Cerebellar cortex (tissue), 1 donor: ENCODE measurements at places on chromosomes 12 and 14.

DNA sequence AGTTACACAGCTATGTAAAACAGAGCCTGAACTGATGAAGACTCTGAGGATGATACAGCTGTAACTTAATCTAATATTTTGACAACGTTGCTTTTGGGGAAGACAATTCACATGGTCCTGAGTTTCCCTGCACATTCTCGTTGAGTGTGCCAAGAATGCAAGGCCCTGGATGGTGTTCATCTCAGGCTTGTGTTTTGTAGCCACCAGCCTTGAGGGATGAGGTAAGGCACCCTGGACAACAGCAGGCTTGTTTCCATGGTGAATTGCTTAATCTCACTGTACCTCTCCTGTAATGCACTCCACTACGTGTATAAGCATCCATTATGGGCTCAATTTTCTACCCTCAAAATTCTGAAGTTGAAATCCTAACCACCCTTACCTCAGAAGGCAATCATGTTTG, 2.1 kb downstream of the CATSPERB start:
- DNase-seq, result no peak

GRCh38 chr14:100078216-100078803, 13.1 kb downstream of the EVL start:
- peak; percentile 24 for DNase-seq

DNA sequence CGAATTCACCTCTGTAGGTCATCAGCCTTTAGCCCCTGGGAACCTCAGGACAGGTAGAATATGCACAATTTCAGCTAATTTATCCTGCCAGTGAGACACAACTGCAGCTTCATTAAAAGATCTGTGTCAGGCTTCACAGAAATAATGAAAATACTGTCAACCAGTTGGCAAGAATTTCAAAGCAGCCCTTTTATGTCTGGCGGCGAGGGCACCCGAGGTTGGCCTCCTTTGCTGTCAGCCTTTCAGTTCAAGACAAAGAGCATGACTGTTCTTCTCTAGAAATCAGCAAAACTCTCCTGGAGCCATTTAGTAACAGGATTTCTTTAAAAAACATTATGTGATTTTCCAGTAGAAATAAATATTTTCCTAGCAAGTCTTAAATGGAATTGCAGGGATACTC, 75.9 kb downstream of the BBS10 start:
- peak; percentile 5 for DNase-seq

DNA sequence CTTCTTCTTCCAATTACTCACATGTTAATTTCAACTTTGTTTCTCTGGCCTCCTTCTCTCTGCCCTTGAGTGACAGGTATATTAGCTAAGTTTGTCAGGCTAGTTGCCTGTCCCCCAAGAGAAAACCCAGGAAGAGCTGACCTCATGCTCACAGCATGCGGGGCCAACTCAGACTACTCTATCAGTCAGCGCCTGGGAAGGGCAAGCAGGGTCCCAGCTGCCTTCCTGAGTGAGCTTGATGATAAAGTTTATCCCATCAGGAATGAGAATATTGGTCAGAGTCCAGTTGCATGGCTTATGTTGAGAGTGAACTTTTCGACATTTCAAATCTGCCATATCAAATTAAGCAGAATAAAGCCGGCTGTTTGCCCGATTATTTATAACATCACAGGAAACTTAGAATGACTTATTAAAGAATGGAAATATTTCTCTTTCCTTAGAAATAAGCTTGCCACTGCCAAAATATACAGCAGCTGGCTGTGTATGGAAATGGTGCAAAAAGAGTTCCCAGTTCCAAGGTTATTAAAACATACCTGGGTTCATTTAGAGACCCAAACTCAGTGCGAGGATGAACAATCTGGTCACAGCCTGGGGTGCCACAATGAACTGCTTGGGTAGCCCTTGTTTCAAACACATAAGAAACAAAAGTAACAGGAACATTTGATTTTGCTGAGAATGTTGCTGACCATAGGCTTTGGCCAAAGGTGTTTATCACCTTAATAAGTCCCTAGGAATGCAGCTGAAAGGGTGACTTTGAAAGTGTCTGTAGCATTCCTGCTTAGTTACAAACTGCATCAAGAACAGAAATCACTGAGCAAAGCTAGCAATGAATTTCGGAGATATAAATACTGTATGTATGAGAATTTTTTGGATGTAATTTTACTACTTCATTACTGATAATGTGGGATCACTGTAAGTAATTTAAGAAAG, 1553.8 kb upstream of the FLRT2 start:
- no peak for DNase-seq

GRCh38 chr14:66008631-66009030, 477.5 kb upstream of the CCDC196 start:
- no peak for DNase-seq

DNA sequence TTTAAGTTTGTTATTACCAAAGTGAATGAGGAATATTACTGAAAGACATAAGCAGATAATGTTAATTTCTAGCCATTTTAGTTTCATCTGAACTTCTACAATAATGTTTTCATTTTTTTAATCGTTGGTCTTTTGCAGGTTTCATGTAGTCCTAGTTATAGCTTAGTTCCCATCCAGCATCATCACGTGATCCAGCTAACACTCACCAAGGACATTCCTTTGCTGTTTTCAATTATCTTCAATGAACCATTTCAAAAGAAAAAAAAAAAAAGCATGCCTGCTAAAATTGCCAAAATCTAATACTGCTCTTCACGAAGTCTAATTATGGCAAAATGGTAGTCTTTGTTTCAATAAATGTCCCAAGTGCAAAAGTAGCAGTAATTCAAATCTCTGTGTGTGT, 187.7 kb upstream of the ATXN7L3B start:
- DNase-seq, result no peak

DNA sequence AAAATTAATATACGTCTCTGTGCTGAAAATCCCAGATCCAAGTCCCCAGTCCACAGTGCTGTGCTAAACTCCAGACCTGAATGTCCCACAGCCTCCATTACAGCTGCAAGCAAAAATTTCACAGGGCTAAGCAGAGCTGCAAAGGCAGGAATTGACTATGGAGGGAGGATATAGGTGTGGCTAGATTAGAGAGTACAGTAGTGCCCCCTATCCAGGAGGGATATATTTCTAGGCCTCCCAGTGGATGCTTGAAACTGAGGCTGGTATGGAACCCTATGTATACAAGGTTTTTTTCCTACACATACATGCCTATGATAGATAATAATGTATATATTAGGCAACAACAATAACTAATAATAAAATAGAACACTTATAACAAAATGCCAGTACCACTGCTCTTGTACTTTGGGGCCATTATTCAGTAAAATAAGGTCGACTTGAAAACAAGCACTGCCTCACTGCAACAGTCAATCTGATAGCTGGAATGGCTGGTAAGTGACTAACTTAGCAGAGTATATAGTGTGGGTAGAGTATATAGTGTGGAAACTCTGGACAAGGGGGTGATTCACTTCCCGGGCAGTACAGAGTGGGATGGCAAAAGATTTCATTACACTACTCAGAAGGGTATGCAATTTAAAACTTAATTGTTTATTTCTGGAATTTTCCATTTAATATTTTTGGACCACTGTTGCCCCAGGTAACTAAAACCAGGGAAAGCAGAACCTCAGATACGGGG, 82.7 kb downstream of the C14orf132 start:
- no peak for DNase-seq

DNA sequence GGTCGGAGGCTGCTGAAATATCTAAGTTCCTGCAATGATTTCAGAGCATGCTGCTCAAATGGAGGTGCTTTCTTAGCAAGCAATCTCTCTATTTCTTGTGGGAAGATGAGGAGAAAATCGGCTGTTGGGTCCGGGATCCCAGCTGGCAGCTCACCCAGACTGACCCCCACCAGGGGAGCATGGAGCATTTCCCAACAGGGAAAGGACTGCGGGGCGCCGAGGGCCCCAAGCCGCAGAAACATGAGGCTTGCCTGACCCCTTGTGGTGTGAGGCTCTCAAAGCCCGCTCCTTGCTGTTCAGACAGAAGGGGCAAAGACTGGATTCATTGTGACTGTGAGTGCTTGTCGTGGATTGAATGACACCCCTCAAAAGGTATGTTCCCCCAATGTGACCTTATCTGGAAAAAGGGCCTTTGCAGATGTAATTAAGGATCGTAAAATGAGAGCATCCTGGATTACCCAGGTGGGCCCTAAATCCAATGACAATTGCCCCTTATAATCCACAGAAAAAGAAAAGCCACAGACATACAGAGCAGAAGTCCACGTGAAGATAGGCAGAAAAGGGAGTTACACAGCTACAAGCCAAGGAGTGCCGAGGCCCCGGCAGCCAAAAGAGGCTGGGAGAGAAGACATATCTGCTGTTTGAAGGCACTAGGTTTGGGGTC, 116.3 kb upstream of the VASH1 start:
- peak; percentile 20 for DNase-seq

DNA sequence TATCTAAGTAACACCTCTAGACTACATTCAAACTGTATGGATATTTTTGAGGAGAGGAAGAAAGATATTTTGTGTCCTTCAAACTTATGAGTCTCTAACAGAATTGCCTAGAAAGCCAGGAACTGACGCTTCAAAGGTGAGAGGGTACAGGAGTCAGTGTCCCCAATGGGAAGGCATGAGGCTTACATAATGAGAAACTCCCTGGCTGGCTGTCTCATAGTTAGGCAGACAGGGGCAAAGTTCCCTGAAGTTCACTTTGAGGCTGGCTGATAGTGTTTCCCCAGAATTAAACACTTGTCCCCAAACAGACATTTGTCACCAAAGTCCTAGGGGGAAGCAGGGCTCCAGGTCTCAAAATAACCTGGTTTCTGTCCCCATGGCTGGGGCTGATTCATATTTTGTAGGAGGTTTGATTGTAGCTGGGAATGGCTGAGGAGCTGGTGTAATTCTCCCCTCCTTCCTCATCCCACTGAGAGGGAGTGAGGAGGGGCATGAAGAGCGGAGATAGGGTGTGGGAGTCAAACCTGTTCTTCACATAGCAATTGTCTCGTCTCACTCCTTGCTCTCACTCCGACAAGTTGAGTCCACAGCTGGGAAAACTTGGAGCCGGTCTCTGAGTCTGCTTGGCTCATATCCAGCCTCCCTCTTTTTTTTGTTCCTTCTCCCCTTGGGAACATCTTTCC, 56.4 kb upstream of the CISTR start:
- no peak for DNase-seq

- DNase-seq, result no peak
Measured at GRCh38 chr14:77622366-77622961, 6.0 kb upstream of the SPTLC2 start.

DNA sequence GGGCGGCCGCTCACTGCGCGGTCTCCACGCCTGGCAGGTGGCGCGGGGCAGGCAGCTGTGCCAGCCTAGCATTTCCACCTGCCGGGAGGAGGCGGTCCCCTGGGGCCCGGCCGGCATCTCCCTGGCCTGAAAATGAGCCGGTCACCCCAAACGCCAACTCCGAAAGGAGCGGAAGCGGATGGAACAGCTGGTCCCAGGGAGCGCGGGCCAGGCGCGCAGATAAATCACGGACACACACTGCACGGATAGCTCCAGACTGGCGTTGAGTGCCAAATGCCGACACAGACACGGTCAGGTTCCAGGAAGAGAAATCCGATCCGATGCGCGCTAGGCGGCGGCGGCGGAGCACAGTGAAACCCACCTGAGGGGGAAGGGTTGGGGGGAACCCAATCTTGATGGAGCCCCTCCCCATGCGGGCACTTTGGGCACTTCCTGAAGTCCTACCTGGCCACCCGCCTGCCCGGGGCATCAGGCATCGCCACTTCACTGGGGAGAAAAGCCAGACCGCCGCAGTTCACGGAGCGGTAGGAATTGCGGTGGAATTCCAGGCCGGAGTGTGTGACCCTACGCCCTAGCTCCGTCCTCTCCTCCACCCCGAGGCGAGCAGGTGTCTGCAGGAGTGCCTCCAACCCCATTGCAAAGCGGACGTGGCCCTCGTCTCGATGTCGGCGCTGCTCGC, 624 bp upstream of the PLEKHD1 start:
- peak; percentile 35 for DNase-seq

GRCh38 chr14:61342486-61342885, 21.1 kb downstream of the PRKCH start:
- no peak for DNase-seq

- no peak for DNase-seq
Measured at GRCh38 chr12:111171832-111172231, 197.1 kb downstream of the PHETA1 start.

GRCh38 chr14:57848353-57848752, 17.5 kb downstream of the SLC35F4 start:
- no peak for DNase-seq

- DNase-seq, result no peak
Measured at GRCh38 chr14:34806257-34806656, 68.9 kb downstream of the BAZ1A start.
